ENCODE measurements at places on chromosomes 1 and 21.

GRCh38 chr1:19656134-19656779, 8.4 kb upstream of the HTR6 start:
- no peak for DNase-seq

DNA sequence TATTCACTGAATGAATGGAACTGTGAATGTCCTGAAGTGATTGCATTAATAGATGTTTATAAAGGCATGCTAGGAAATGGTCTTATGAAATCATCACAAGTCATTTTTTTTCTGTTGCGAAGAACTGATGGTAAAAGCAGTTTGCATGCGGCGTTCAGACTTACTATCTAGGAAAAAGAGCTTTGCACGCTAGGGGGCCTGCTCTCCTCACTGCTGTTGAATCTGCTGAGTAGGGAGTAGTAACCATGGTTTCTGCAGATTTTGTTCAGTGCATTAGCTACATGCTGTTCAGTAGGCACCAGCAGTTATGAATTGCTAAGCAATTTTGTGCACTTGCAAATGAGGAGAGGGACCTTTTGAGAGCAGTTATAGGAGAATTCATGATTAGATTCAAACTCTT, 57.9 kb downstream of the CENPF start:
- DNase-seq: no peak

GRCh38 chr1:33188572-33189275, 6.9 kb upstream of the TRIM62 start:
- DNase-seq: no peak

DNA sequence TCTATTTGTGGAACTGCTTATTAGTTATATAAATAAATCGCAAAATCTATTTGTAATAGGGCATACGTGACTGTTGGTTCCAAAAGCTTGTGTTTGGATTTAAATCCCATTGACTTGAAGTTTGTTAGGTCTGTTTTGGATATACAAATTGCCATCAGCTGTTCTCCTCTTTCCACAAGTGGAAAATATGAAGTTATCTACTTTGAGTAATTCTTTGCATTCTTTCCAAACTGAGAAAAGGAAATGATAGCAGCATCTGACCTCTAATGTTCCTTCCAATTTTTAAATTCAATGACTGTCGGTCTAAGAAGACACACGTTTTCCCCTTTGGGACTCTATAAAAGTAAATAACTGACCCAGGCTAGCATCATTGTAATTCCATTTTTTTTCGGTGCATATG, 165.7 kb upstream of the SGIP1 start:
- DNase-seq: no peak

DNA sequence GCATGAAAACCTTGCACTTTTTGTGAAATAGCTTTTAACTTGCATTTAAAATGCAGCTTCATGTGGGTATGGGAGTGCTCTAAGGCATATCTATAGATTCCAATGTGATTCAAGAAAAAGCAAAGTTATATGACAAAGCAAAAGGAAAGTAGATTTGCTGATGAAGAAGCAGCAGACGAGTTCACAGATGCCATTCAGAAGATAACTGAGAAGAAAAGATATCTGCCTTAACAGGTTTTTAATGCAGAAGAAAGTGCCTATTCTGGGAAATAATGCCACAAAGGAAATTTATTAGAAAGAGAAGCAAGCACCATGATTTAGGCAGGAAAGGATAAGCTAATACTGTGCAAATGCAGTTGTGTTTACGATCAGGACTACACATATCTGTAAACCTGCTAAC, 68.1 kb downstream of the PHTF1 start:
- no peak for DNase-seq

DNA sequence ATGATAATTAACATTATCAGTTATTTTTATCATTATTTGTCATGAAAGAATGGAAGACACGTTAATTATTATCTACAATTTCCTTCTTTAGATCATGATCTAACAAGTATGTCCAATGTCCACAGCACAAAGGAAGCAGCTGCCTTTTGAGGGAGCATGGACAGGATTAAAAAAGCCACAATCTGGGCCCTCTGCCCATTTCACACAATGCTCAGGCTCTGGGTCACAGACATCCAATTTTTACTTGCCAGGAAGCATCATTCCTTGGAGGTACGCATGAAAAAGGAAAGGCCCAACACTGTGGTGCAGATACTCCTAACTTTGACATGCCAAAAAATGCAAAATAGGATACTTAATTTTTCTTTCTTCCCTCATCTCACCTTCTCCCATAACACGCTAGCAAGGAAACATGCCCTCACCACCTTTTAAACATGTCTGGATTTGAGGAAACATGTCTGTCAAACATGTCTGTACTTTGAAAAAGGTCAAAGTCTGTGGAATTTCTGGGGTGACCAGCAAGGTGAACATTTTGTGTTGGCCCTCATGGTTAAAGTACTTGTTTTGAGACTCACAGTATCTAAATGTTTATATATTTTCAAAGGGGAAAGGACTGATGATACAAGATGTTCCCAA, 40.0 kb downstream of the GADD45A start:
- no peak for DNase-seq

GRCh38 chr1:160813215-160813614, 17.2 kb downstream of the LY9 start:
- no peak for DNase-seq

GRCh38 chr1:83520797-83521196, 478.1 kb downstream of the TTLL7 start:
- DNase-seq: no peak

- no peak for DNase-seq
Measured at GRCh38 chr1:209215826-209216225, 367.7 kb upstream of the CAMK1G start.

- peak; percentile 38 for DNase-seq
Measured at GRCh38 chr1:39268112-39268581, 63.7 kb downstream of the MACF1 start.

GRCh38 chr1:161843156-161843555, 77.0 kb downstream of the ATF6 start:
- no peak for DNase-seq

GRCh38 chr21:36744560-36745231, 45.8 kb downstream of the SIM2 start:
- DNase-seq: no peak

DNA sequence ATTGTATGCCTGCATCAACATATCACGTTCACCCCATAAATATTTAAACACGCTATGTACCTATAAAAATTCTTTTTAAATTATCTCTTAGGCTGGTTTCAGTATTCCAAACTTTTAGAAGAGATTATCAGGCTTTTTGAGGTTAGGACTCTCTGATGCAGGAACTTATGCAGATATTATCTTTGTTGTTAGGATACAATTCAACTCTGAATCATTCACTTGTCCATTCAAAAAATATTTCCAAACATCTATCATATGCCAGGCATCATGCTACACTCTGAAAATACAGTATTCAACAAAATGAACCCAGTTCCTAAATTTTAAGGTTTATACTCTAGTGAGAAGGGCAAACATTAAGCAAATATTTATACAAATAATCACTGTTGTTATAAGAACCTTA, 40.5 kb downstream of the ASH1L start:
- DNase-seq: no peak

DNA sequence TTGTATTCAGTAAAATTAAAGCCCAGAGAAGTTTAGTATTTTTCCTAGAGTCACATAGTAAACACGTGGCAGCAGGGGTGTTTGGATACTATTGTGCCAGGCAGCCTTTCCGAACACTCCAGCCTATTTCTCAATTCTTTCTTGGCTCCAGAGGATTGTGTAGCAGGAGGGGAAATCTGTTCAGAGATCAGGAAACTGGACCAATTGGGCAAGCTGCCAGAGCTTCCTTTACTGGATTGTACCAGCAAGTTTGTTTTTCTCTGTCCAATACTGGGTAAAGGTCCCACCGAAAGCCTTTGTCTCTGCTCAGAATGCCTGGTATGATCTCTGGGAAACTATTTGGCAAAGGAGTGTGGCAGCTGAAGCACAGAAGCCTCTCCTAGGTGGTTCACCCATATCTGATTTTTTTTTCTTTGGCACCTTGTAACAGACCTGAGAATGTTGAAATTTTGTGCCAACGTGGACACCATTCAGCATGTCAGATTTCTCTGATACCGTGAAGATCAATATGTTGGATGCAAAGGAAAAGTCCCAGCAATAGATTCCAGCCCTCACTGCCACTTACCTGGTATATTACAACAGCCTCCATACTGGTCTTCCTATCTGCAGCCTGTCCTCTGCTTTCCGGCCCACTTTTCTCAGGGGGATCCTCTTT, 126.2 kb downstream of the FGGY start:
- DNase-seq: no peak

GRCh38 chr1:11738783-11739182, 2.8 kb downstream of the AGTRAP start:
- no peak for DNase-seq

DNA sequence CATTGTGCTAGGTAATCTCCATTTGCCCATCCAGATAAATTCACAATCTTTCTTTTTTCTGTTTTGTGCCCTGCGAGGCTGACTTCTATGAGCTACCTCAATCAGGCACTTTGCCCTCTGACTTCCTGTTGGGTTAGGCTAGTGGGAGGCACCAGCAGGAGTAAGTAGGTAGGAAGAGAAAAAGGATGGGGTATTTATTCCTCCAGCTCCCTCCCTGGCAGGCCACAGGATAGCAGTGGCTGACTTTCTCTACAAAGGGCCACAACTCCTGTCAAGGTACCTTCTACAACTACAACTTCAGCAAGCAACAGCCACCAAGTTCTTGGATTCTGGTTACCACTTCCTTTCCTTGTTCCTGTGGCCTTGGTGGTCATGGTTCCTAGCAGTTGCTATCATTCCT, 18.8 kb upstream of the GORAB start:
- no peak for DNase-seq

- peak; percentile 76 for DNase-seq
Measured at GRCh38 chr1:155320661-155321617, at the start of gene RUSC1. Gene RUSC1, plus strand, starts transcription at chr1:155320894. Its CDS starts 880 bp downstream, at chr1:155321774.

DNA sequence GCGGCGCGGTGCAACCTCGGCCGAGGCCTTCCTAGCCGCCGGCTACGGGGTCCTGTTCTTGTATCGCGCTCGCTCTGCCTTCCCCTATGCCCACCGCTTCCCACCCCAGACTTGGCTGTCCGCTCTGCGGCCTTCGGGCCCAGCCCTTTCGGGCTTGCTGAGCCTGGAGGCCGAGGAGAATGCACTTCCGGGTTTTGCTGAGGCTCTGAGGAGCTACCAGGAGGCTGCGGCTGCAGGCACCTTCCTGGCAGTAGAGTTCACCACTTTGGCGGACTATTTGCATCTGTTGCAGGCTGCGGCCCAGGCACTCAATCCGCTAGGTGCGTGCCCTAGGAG, 379 bp downstream of the PPCS start:
- DNase-seq: peak; percentile 61

DNA sequence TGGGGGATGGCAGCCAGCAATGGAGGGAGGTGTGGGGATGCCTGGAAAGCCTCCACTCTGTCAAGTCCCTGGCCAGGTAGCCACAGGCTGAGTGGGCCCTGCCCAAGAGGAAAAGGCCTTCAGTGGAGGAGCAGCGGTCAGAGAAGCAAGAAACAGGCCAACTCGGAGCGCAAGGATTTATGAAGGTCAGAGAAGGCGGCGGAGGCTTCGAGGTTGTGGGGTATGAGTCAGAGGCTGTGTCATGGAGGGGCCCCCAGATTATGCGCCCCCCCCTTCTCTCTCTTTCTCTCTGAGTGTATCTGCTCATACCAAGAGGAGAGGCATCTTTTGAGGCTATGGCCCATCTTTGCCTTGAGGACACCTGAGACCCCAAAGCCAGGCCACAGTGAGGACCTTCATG, 99.5 kb downstream of the CASZ1 start:
- DNase-seq: no peak

GRCh38 chr1:23449958-23450357, 25.4 kb upstream of the TCEA3 start:
- DNase-seq: no peak

GRCh38 chr1:172719694-172720138, 60.8 kb downstream of the FASLG start:
- no peak for DNase-seq

GRCh38 chr1:61071205-61072130, 10.9 kb upstream of the NFIA start:
- no peak for DNase-seq

DNA sequence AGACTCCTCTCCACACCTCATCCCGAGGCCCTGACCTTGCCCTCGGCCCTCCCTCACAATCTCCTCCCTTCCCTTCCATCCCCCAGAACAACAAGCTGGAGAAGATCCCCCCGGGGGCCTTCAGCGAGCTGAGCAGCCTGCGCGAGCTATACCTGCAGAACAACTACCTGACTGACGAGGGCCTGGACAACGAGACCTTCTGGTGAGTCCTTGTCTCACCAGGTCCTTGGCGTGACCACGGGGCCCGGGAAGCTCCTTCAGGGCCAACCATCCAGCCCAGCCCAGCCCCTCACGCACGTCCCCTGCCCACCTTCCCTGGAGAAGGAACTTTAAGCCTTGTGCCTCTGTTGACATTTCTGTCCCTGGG, 15.6 kb downstream of the PODN start:
- no peak for DNase-seq

- DNase-seq: no peak
Measured at GRCh38 chr1:57424231-57425027, 569 bp upstream of the DAB1 start.

DNA sequence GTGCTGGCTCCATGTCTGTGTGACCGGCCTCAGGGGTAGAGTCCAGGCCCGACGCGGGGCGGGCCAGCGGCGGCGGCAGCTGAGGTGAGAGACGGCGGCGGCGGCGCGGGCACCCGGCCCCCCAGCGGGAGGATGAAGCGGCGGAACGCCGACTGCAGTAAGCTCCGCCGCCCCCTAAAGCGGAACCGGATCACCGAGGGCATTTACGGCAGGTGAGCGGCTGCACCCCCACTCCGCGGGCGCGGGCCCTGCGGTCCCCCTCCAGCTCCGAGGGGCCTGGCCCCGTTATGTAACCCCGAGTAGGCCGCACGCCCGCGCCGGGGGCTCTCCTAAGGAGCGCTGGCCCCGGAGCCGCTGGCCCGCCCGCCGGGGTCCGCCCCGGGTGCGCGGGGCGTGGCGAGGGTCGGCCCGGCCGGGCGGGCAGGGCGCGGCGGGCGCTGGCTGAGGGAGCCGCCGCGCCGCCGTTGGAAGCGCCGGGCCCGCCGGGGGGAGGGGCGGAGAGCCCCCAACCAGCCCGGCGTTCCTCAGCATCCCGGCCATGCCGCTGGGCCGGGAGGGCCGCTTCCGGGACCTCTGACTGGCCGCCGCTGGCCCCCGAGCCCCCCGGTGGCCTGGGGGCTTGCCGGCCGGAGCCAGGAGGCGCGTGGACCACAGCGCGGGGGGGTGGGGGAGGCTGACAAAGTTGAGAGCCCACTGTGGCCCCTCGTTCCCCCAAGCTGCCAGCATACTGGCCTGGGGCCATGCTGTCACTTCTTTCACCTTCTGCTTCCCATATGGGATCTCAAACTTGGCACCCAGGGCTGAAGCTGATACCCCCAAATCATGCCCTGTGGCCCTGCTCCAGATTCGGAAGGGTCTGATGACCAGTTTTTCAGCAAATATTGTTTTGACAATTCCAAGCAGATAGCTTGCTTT, 527 bp downstream of the MACO1 start:
- DNase-seq: no peak

- no peak for DNase-seq
Measured at GRCh38 chr1:22773981-22774832, 63.6 kb downstream of the EPHB2 start.

DNA sequence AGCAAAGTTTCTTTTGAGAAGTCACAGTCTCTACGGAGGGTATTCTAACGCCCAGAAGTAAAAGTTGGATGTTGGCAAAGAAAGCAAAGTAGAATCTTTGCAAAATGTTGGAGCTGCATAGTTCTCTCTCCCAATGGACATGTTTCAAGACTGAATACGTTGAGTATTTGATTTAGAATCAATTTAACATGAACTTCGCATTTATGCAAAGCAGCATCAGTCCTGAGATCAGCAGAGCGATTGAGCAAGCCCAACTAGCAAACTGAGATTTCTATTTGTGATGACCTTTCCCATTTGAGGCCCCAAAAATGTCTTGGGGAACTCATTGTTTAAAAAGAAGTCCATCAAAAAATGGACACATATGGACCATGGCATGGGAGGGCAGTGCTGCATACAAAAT, 8.0 kb downstream of the RUNX1 start:
- DNase-seq: no peak
